ENCODE measurements at places on chromosomes 6 and 20.

DNA sequence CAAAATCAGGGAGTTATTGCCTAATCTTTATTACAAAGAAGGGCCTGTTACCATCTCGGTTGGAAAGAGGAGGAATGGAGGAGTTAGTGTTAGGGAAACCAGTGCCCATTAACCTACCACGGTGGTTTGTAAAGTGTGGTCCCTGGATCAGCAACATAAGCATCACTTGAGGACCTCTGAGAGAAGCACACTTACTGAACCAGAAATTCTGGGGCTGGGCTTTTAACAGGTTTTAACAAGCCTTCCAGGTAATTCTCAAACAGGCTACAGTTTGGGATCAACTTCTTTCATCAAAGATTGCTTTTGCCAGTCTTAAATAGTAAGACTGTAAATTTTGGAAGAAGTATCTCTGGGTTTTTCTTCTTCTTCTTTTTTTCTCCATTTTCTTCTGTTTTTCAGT, 329.5 kb upstream of the JAG1 start:
- DNase-seq = no peak

GRCh38 chr6:106257195-106257594, 68.4 kb downstream of the ATG5 start:
- no peak for DNase-seq

- no peak for DNase-seq
Measured at GRCh38 chr6:141848029-141848890, 284.5 kb upstream of the GJE1 start.

DNA sequence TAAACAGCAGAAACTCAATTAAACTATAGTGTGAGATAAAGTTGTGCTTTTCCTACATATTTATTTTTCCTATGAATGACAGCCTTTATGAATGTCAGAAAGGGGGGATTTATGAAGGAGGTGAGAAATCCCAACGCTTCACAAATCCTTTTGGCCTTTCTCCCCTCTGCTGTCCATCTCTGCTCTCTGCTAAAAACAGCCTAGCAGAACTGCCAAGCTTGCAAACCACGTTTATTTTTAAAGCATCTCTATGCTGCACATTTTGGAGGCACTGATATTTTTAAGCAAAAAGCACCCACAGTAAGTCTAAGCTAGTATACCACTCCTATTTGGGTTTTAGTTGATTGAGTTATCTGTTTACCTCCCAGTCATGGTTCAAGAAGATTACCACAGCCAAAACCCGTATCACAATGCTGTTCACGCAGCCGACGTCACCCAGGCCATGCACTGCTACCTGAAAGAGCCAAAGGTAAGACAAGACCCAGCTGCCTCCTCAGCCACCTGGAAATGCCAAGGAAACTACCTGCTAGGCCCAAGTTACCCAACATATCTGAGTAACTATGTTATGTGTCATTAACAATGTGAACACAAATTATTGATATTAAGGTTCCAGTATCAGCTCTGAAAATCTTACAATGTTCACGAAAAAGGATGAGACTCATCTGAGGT, 96.3 kb downstream of the MTFR2 start:
- no peak for DNase-seq

- DNase-seq = no peak
Measured at GRCh38 chr6:135095716-135096115, 41.1 kb upstream of the HBS1L start.
